Kidney (tissue), 22 donors: ENCODE measurements at places on chromosomes 2 and 18. TPM values are rescaled to one million over a fixed set of nuclear protein-coding genes. Genes with fewer than 3 reads are reported as not detected.

- no peak for DNase-seq
Observed at GRCh38 chr2:136351684-136352083, 233.7 kb upstream of the CXCR4 start.

DNA sequence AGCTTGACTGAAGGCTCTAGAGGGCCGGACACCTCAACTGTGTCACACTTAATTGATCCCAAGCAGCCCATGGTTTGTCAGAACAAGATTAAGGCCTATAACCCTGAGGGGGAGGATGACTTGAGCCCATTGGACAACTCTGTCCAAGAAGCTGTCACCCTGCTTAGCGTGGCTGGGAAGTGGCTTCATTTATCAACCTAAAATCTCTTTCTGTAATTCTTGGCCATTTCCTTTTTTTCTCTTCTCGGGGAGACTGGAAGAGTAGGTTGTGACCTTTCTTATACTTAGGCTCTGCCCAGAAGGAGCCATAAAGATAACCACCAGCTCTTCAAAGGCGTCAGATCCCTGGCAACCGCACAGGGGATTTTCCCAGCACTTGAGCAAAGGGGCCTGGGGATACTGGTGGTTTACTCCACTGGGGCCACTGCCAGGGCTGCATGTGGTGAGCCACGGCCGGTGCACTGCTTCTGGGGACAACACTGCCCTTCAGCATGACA, 265.5 kb downstream of the CYRIA start:
- DNase-seq: peak; percentile 65

- no peak for DNase-seq
Observed at GRCh38 chr2:234453216-234453615, 43.7 kb downstream of the ARL4C start.

DNA sequence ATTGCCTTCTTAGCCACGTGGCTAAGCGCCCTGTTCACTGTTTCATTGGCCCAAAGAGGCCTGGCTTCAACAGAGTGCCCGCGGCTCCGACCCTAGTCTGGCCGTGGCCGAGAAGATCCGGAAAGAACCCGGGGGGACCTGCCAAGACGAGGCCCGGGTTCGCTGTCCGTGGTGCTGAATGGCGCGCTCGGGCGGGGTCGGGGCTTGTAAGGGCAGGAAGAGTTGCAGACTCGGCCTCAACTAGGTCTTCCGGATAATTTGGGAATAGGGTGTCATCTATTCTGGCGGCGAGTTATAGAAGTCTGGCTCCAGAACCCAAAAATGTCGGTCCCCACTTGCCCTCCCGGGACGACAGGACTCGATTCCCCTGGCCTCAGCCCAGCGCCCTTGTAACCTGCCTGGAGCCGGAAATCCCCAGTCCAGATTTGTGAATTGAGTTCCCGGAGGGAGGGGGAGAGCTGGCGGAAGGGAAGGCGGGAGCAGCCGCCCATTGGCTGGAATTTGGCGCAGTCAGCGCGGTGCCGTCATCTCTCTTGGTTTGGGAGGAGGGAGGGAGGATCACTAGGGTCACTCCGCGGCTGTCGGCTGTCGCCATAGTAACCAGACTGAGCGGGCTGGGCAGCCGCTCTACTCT, 3.5 kb downstream of the CDK5R2 start:
- DNase-seq: peak; percentile 91

GRCh38 chr18:53817976-53818950, 406.2 kb downstream of the MBD2 start:
- DNase-seq: no peak

GRCh38 chr2:46269544-46270273, 27.5 kb upstream of the EPAS1 start:
- no peak for DNase-seq

DNA sequence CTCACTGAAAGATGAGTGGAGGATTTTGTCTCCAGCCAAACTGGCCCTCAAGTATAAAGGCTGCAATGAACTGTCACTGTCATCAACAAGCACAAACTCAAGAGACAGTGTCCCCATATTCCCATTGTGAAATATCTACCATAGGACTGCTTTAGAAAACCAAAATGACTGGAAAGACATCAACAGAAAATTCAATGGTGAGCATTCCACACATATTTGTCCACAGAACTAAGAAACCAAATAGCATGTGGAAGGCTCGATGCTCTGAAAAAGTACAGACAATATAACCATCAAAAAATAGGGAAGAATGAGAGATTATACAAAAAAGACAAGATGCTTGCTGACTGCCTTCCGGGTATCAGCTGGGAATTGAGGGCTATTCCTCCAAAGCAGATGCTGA, 37.6 kb downstream of the TGFBRAP1 start:
- DNase-seq: no peak

GRCh38 chr18:13626544-13626908, 99.8 kb downstream of the FAM210A start:
- DNase-seq: no peak

GRCh38 chr2:217206016-217206725, 346.3 kb upstream of the TNP1 start:
- DNase-seq: no peak

- DNase-seq: peak; percentile 29
Observed at GRCh38 chr2:170707821-170708795, 7.0 kb upstream of the SP5 start.

DNA sequence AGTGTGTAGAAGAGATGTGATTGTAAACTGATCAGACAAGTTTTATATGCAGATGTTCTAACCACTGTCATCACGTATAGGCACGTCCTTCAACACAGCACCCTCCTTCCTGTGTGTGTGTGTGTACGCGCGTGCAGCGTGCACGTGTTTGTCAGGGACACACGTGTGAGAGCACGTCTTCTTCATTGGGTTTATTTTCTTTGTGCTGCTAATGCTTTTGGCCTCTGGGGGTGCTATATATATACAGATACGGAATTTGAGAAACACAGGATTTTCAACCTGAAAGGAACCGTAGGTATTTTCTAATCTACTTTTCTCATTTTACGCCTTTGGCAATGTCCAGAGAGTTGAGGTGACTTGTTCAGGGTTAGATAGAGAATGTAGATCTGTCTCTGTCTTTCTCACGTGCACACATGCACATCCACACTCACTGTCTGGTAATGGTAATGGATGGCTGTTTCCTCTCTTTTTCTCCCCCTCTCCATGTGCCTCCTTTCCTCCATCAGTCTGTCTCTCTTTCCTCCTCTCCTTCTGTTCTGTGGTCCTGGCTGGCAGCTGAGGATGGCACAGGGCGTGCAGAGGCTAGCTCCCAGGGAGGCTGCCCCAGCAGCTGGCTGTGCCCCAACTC, 13.4 kb upstream of the CELF4 start:
- no peak for DNase-seq

DNA sequence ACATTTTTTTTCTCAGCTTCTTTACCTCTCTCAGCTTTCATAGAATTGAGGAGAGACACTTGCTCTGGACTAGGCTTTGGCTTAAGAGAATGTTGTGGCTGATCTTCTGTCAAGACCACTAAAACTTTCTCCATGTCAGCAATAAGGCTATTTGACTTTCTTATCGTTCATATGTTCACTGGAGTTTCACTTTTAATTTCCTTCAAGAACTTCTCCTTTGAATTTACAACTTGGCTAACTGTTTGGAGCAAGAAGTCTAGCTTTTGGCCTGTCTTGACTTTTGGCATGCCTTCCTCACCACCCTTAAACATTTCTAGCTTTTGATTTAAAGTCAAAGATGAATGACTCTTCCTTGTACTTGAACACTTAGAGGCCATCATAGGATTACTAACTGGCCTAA, 104.4 kb upstream of the SLC39A10 start:
- no peak for DNase-seq

DNA sequence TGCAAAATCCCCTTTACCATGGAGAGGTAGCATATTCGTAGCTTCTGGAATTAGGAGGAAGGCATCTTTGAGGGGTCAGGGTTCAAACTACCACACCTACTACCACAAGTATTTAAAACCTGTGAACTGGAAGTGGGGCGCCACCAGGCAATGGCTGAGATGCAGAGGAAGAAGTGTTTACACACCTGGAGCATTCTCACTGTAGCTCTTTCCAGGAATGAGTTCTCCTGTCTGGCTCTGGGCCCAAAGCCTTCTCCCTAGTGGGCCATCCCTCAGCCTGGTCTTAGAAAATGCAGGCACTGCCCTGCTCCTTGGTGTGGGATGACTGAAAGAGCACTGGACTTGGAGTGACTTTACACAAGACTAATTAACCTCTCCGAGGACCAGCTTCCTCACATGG, 30.7 kb upstream of the FOXI3 start:
- no peak for DNase-seq

- DNase-seq: no peak
Observed at GRCh38 chr2:102084651-102085050, 57.9 kb upstream of the IL1R1 start.

- DNase-seq: no peak
Observed at GRCh38 chr2:101820519-101820918, 123.0 kb downstream of the MAP4K4 start.

DNA sequence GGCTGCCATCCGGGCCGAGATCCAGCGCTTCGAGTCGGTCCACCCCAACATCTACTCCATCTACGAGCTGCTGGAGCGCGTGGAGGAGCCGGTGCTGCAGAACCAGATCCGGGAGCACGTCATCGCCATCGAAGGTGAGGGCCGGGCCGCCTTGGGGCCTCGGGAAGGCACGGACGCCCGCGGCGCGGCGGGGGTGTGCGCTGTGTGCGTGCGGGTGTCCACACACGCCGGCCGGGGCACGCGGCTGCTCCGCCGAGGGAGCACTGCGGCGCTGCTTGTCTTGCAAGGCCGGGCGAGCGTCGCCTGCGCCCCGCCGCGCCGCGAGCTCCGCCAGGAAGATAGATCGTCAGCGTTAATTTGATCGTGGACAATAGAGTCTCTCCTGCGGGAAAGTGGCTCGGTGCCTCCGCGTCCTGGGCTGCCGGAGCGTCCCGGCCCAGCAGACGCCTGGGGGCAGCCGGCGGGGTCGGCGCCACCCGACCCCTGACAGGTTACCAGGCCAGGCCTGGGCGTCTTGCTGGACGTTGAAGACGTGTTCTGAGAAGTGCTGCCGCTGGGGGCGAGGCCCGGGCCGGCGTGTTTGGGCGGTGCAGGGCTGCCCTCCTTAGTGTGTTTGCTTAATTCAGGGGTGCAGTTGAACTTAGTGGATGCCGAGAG, 1.0 kb downstream of the AGAP1 start:
- peak; percentile 68 for DNase-seq

TSN gene
- 37.9 TPM for polyA plus RNA-seq

CRYGD gene
- not detected for polyA plus RNA-seq

STAT4 gene
- 1.2 TPM for polyA plus RNA-seq

TACR1 gene
- 0.49 TPM for polyA plus RNA-seq

MSH2 gene
- 7.2 TPM for polyA plus RNA-seq

ZNF24 gene
- 14.3 TPM for polyA plus RNA-seq

TEKT4 gene
- polyA plus RNA-seq: not detected
